ENCODE measurements at places on chromosomes 5 and 9.
A peak's percentile ranks its signal among the peaks of the same experiment; 100 is the strongest.

- peaks cover 8% of the 10 kb centered on the region for H3K4me1 ChIP-seq
- no peaks in the 10 kb centered on the region for H3K27me3 ChIP-seq
- no peaks in the 10 kb centered on the region for H3K36me3 ChIP-seq
- no peak overlapping the region for H3K27ac ChIP-seq
Measured at GRCh38 chr9:4827224-4827623, 34.5 kb downstream of the RCL1 start.

- H3K4me1 ChIP-seq, result no peaks in the 10 kb centered on the region
- no peak for DNase-seq
- H3K4me3 ChIP-seq, result no peak overlapping the region
- H3K36me3 ChIP-seq, result no peaks in the 10 kb centered on the region
Measured at GRCh38 chr9:134396258-134396742, 70.0 kb downstream of the RXRA start.

DNA sequence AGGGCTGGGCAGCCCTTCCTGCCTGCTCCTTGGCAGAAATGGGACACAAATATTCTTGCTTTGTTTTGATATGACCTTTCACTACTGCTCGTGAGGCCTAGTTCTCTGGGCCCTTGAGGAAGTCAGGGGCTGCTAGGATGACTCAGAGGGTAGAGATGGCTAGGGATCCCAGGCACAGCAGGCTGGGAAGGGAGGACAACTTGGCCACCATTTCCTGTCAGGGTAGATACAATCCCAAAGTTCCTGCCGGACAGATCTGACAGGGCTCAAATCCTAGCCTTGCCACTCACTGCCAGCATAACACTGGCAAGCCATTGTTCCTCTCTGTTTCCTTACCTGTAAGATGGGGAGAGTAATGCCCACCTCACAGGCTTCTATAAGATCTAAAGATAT is 31.7 kb upstream of the MEIKIN start:
- no peak overlapping the region for H3K4me3 ChIP-seq
- no peaks in the 10 kb centered on the region for H3K4me1 ChIP-seq
- no peak overlapping the region for H3K27ac ChIP-seq
- no peaks in the 10 kb centered on the region for H3K36me3 ChIP-seq
- no peak for DNase-seq

DNA sequence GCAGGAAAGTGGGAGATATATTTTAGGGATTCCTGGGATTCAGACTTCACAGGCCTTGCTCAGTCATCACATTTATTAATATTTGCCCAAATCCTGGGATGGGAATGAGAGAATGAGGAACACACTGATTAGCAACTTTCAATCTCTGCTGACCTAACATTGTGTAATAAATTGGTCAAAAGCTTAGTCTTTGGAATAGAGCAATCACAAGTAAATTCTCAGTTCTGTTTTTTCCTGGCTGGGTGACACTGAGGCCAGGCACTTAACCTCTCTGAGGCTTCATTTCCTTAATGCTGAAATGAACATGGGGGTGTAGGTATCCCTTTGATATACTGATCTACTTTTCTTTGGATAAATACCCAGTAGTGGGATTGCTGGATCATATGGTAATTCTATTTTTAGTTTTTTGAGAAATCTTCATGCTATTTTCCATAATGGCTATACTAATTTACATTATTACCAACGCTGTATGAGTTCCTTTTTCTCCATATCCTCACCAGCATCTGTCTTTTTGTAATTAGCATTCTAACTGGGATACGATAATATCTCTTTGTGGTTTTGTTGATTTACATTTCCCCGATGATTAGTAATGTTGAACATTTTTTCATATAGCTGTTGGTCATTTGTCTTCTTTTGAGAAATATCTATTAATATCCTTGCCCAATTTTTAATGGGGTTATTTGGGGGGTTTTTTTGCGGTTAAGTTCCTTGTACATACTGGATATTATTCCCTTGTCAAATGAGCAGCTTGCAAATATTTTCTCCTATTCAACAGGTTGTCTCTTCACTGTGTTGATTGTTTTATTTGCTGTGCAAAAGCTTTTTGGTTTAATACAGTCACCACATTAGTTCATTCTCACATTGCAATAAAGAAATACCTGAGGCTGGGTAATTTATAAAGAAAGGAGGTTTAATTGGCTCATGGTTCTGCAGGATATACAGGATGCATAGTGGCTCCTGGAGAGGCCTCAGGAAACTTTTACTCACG is 36.8 kb upstream of the NIPBL start:
- no peaks in the 10 kb centered on the region for H3K4me1 ChIP-seq
- no peak overlapping the region for H3K4me3 ChIP-seq
- H3K27ac ChIP-seq, result no peak overlapping the region
- no peaks in the 10 kb centered on the region for H3K27me3 ChIP-seq

DNA sequence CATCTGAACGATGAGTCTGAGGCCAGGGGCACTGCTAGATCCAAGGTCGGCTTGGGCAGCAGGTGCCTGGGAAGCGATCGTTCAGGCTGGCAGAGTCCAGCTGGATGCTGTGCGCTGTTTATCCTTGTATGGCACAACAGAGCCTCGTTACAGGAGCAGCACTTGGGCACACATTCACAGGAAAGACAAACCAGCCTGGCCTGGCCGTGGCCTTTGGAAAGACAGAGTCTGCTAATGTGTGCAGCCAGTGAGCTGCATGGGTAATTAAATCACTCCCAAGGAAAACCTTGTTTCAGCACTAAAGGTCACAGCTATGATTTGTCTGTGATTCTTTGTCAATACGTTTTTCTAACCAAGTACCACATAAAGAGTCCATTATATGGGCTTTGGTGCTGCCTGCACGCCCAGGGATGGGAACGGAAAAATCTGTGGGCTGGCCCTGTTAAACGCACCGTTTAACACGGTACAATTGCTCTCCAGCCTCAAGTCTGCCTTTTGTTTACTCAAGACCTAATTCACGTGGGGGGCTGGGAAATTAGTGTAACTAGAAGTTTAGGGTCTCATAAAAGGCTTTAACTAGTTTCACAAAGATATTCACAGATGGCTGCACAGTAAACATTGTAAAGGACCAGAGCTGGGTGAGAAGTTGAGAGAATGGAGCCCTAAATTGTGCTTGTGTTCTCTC is 509.3 kb downstream of the KDM4C start:
- no peaks in the 10 kb centered on the region for H3K36me3 ChIP-seq
- H3K27me3 ChIP-seq, result no peaks in the 10 kb centered on the region
- no peak for DNase-seq
- no peak overlapping the region for H3K4me3 ChIP-seq
- H3K4me1 ChIP-seq, result no peaks in the 10 kb centered on the region

DNA sequence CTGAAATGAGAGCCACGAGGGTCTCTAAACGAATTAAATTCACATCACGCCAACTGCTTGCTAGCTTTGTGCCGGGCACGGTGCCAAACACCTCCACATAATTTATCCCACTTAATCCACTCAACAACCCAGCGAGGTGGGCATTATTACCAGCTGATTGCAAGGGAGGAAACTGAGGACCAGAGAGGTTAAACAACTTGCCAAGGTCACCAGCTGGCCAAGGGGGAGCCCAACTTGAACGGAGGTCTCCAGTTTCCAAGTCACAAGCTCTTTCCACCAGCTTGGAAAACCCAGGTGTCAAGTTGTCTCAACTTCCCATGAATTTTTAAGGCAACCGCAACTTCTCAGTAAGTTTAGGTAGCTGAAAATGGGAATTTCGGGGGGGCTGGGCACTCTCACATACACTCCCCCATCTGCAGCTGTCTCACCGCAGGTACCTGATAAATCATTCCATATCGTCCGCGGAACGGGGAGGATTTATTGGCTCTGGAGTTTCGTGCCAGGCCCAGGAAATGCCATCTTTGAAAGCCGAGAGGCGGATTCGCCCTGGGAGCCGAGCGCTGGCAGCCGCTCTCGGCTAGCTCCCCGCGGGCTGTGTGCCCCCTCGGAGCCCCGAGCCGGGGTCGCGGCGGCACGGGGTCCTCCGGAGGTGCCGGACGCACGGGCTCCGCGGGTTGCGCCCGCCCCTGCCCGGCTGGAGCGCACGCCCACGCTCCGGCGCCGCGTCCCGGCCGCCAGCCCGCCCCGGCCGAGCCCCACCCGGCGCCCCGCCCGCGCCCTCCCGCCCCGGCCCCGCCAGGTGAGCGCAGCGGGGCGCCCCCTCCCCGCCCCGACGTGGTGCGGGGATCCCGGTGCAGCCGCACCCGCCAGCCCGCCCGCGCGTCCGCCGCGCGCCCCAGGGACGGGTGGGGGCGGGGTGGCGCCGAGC is 617 bp downstream of the PTPN3 start:
- DNase-seq, result no peak
- peaks cover 2% of the 10 kb centered on the region for H3K4me1 ChIP-seq
- peak overlapping the region; percentile 15 for H3K4me3 ChIP-seq
- no peaks in the 10 kb centered on the region for H3K36me3 ChIP-seq
- H3K27me3 ChIP-seq, result peaks cover 24% of the 10 kb centered on the region

- H3K4me3 ChIP-seq, result no peak overlapping the region
- no peaks in the 10 kb centered on the region for H3K27me3 ChIP-seq
- no peak for DNase-seq
- H3K27ac ChIP-seq, result no peak overlapping the region
- H3K36me3 ChIP-seq, result no peaks in the 10 kb centered on the region
Measured at GRCh38 chr9:9100070-9100469, 1300.5 kb upstream of the DMAC1 start.

- H3K27me3 ChIP-seq, result no peaks in the 10 kb centered on the region
- H3K4me1 ChIP-seq, result peaks cover 2% of the 10 kb centered on the region
- no peak for DNase-seq
- H3K4me3 ChIP-seq, result no peak overlapping the region
- H3K27ac ChIP-seq, result no peak overlapping the region
- peaks cover 2% of the 10 kb centered on the region for H3K36me3 ChIP-seq
Measured at GRCh38 chr5:111121926-111122325, 29.8 kb downstream of the WDR36 start.
